ENCODE measurements at places on chromosomes 5 and 9. TPM values are rescaled to one million over a fixed set of nuclear protein-coding genes. Genes with fewer than 3 reads are reported as not detected.

Gene MEIKIN
- not detected for total RNA-seq

DNA sequence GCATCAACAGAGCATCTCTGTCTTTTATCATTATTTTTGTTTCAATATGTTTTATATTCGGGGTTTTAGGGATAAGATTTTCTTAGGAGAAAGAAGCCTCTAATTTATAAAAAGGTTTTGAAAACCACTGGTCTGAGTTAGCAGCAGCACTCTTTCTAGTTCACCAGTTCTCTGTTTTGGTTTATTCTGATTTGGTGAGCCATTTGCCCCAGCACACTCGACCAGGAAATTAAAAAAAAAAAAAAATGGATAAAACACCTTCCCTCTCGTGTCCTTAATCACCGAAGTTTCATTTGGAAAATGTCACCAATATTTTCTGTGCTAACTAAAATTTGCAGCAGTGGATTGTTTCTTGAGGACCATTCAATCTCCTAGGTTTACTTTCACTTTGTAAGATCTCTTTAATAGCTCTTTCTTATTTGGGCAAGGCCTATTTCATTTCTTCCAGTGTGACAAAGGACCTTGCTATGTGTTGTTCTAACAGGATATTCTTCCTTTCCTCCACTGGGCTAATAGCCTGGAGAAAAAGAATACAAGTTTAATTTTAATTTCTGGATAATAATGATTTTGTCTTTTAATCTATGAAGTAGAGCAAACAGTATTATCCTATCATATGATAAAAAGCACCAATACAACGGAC lies 57.8 kb upstream of the ANXA1 start:
- no peak for DNase-seq

Gene ZNF483
- total RNA-seq = 2.3 TPM

- no peak for DNase-seq
Observed at GRCh38 chr9:117403403-117403811, 11.4 kb downstream of the ASTN2 start.

- DNase-seq = no peak
Observed at GRCh38 chr5:15787681-15788080, 287.7 kb downstream of the FBXL7 start.

Gene CARD6
- total RNA-seq = 3.0 TPM

GRCh38 chr5:151739395-151739794 lies 19.0 kb downstream of the ATOX1 start:
- no peak for DNase-seq

DNA sequence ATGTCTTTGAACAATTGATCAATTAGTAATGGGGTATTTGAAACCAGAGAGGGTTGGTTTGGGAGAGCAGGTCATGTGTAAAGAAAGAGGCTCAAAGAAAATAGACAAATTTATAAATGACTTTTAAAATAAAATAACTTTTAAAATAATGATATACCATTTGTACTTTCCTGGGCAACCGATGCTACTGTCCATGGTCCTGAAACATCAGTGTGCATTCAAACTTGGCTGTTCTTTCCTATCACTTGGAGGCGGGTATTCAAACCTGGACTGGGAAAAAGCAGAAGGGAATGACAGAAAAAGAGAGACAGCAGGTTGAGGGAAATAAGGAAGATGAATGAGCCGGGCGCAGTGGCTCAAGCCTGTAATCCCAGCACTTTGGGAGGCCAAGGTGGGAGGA lies 1446.4 kb upstream of the WWC1 start:
- DNase-seq = no peak

Gene NOXA1
- total RNA-seq = 0.52 TPM

Gene SLC34A1
- 2.1 TPM for total RNA-seq

- DNase-seq = no peak
Observed at GRCh38 chr9:70502690-70503089, 88.2 kb upstream of the KLF9 start.

DNA sequence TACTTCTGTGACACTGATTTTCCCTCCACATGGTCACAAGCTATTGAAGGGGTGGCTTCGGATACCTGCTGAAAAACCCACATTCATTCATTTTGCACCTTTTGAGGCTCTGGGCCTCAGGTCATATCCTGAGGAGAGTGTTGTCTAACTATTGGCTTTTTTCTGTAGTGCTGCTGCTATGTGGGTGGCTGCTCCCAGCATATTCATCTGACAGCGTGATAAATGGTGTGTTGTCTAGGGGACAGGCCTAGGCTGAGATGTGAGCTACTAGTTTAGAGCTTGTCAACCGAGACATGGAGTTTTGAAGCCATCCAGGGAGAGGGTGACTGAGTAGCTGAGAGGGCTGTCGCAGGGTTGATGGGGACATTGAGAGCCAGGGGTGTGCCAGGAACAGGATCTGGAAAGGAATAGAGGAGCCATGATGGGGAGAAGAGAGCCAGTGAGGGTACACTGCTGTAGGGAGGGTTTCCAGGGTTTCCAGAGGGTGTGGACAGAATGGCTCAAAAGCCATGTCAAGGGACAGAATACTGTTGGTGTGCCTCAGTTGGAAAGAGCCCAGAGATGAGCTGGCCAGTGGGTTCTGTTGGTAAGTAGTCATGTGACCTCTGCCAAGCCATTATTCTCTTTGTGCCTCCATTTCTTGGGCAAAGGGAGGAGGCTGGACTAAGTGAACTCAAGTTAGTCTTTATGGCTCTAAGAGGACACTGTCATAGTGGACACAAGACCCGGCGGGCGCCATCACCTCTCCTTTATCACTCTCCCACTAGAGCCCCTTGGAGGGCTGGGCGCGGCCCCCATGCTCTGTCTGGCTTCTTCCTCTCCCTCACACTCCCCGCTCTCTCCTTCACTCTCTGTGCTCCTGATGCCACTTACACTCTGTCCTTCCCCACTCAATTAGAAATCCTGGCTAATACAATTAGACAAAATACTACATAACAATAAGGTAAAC lies 19.9 kb downstream of the ADCY2 start:
- no peak for DNase-seq

DNA sequence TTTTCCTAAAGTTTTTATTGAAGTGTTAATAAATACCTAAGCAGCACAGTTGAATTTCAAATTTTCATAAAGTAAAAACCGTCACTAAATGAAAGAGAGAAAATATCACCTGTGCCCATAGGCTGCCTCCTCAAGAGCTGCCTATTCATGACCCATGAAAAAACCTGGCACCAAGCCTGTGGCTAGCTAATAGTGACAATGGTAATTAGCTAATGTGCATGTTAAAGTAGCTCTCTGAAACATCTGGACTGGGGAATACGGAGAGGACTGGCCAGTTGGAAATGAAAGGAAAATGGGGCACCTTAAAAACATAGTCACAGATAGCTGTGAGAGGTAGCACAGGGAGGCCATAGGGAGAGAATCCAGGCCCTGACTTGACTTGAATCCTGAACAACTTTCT lies 5.4 kb upstream of the GNE start:
- no peak for DNase-seq

DNA sequence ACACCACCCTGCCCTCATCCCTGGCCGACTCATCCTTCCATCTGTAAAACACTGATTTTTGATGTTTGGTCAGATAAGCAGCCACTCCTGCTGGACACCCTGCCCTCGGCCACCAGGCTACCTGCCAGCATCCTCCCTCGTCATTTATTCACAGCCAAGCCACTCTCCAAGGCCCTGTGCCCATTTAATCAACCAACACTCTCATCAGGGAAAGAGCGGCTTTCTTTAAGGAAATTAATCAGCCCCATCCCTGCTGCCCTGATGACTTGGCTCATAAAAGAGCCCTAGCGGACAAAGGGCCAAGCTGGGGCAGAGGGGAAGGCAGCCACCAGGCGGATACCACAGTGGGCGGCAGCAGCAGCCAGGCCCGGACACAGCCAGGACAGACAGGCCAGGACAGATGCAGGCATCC lies 52.4 kb downstream of the GOLM1 start:
- DNase-seq = no peak

Gene ANKRD34B
- not detected for total RNA-seq

Gene PCA3
- total RNA-seq = not detected

GRCh38 chr5:56421246-56422075 lies 188.3 kb upstream of the ANKRD55 start:
- DNase-seq = no peak

DNA sequence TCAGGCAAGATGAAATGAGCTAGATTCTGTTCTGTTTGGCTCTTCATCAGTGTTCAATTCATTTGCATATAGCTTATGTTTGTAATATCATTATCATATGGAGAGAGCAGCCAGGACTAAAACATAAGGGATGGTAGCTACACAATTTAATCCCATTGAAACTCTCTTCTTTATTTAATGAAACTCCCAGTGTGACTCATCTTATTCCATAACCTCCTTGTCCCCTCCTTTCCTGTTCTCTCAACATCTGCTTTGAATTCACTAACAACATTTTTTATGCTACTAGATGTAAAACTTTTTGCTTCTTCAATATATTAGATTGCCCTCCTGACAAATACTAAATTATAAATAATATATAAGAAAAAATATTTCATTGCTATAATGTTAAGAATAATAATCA lies 1823.4 kb downstream of the MAT2B start:
- no peak for DNase-seq

DNA sequence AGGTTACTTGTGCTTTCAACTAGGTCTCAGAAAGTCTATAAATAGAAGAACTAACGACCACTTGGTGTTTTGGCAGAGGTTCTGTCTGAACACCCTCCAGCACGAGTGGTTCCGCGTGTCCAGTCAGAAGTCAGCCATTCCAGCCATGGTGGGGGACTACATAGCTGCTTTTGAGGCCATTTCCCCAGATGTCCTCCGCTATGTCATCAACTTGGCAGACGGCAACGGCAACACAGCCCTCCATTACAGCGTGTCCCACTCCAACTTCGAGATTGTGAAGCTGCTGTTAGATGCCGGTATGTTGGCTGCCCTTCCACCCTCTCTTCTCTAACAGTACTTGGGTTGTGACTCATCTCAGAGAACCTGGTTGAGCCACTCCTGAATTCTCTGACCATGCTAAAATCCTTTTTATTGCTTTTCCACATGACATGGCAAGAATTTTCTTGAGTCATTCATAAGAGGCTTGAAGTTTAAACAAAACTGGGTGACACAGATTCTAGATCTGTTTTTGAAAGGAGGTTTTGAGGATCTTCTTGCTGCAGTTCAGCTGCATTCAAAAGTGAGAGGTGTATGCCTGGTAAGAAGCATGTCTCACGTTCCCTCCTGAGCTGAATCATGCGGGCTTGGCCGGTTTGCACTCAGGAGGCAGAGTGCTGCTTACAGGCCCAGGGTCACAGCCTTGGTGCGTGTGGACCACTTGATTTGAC lies 103.1 kb upstream of the DMRT1 start:
- DNase-seq = no peak

DNA sequence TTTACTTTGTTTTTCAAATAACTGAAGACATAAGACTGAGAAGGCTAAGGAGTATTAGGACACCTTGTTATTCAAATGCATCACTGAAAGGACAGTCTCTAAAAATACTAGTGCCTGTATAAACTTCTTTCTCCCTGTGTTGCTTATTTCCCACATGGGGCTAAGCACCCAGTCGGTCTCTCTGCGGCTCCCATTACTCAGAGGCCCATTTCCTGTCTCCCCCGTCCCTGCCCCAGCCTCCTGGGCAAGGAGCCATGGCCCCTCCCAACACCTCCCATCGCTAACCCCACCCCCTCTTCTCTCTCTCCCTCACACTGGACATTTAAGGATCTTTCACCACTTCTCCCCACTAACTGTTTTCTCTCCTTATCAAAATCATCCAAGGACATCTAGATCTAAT lies 81.9 kb downstream of the EBF1 start:
- DNase-seq = no peak

GRCh38 chr5:16891033-16891432 lies 45.1 kb downstream of the MYO10 start:
- no peak for DNase-seq

DNA sequence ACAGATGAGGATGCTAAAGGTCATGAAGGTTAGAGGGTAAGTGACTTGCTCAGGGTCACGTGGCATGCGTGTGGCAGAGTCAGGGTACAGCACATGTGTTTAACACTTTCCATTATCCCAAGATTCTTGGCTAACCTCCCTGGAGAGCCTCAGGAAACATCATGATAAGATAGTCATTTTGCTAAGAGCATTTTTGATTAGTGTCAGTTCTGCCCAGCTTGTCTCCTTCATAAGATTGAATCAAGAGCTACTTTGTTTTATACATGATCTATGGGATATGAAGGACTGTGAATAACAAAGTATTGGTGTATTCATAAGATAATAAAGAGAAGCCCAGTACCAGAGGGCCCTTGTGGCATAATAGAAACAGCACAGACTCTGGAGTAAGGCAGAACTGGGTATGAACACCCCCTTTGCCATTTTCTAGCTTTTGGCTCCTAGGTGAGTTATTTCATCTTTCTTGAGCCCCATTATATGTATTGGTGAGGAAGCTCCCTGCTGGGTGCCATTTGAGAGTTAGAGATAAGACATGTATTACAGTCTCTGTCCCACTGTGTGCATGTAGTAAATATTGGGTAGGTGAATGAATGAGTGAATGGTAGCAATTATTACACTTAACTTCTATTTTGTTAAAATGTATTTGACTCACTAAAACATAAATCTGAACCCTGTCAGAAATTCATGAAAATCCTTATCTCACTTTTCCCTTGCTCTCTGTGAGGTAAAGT lies 16.1 kb downstream of the PTPDC1 start:
- DNase-seq = no peak

DNA sequence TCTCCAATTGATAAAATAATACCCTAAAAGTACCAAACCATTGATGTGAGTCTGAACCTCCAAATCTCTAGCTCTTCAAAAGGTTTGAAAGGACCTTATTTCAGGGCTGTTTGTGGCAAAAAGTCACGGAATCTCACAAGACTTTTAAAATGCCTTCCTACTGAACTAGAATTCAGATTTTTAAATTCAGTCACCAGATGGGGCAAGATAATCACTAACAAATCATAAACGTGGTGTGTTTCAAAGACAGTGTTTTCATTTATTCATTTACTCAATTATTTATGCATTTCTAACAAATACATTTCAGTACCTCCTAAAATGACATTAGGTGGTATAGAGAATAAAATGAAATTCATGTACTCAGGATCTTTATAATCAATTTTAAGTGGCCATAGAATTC lies 68.2 kb upstream of the SMC2 start:
- DNase-seq = no peak

- no peak for DNase-seq
Observed at GRCh38 chr9:134913041-134913712, 4.5 kb downstream of the FCN1 start.

DNA sequence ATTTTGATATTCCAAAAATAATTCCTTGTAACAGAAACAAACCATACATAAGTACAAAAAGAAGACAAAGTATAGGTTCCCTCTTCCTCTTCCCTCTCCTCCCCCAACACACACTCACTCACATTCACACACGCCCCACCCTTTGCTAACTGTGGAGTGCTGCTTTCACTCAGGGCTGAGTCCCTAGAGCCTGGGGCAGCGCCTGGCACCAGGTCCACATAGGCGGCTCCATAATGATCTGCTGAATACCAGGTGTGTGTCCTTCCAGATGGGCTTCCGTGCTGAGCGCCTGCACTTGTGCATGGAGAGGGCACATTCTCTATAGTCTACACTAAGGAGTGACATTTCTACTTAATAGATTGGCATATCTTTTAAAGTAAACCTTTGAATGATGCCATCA lies 3.7 kb downstream of the SEMA4D start:
- no peak for DNase-seq

Gene TMEM174
- total RNA-seq = not detected

Measured in activated CD8-positive, alpha-beta T cell treated with anti-CD3 and anti-CD28 coated beads, Interleukin-2, amount 10 ng/mL, durations not matched to agents 7 days and 5 days (primary cell).